ENCODE measurements at places on chromosomes 2 and 18. TPM values are rescaled to one million over a fixed set of nuclear protein-coding genes. Genes with fewer than 3 reads are reported as not detected.

GRCh38 chr2:239202836-239203235, 198.0 kb downstream of the HDAC4 start:
- no peak for DNase-seq

ACVR1C gene
- 4.8 TPM for total RNA-seq

- DNase-seq, result no peak
Measured at GRCh38 chr18:61435064-61435652, 101.9 kb downstream of the CDH20 start.

GRCh38 chr2:221050020-221050795, 521.9 kb downstream of the EPHA4 start:
- no peak for DNase-seq

IL18RAP gene
- 9.9 TPM for total RNA-seq

DNA sequence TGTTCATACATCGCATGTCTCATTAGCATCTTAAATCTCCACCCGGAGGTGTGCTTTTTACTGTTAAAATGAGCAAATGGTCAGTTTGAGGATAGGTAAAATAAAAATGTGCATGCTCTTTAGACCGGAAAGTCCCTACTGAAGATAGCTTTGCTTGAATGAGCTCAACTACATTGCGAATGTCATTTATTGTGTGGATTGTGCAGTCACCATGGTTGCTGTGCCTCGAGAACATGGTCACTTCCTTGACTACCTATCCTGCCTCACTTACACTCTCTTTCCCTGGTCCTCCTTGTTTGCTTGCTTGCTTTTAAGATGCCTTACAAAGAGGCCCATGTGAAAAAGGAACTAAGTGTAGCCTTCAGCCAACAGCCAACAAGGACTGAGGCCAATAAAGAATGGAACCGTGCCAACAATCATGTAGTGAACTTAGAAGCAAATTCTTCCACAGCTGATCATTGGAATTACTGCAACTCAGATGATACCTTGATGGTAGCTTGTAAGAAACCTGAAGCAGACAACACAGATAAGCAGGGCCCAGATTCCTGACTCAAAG, 72.2 kb upstream of the BARD1 start:
- no peak for DNase-seq

- no peak for DNase-seq
Measured at GRCh38 chr2:231942180-231942579, 16.0 kb upstream of the NPPC start.

RGPD3 gene
- 0.16 TPM for total RNA-seq

DNA sequence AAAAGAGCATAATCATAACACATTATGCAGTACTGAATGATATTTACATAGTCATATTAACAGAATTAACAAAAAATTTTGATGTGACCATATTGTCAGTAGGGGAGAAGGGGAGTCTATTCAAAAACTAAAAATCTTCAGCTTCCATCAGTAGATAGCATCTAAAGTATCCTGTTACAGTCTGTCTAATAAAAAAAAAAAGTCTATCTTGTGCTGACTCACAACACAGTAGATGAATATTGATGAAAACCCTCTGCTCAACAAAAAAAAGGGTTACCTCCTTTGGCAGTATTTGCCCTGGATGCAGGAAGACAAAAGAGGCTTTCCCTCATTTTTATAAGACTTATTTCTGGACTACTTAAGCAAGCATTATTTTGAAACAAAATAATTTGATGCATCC, 27.3 kb downstream of the GRB14 start:
- no peak for DNase-seq

MROH2A gene
- not detected for total RNA-seq

TFCP2L1 gene
- total RNA-seq, result 0.70 TPM

UPP2 gene
- not detected for total RNA-seq

CNRIP1 gene
- total RNA-seq, result 0.59 TPM

DNA sequence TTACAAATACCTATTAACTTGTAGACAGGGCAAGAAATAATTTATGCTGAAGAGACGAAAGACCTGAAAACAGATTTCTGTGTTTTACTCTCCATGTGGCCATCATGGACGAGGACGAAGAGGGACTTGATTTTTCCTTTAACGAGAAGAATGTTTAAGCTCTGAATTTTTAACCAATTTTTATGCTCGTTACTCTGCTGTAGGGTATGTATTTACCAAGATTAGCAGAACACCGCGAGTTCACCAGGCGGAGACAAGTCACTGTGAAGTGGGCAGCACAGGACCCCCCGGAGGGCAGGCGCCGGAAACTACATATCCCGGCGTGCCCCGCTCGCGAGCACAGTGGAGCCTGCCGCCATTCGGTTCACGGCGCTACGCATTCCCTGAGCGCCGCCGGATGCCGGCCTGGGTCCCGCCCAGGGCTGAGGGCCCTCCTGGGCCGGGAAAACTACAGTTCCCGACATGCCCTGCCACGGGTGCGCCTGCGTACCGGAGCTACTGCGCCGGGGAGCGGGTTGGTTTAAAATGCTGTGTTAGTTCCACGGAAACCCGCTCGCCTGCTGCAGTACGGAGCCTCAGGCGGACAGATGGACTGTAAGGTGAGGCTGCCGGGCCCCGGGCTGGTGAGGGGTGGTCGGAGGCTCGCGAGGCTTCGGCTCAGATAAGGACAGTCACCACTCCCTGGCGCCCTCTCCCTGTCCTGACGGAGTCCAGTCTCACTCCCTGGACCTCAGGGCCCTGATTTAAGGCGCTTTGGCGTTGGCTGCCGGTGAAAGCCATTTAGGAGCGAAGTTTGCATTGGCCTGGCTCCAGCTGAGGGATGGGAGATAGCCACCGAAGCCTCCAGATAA, at the start of gene CCDC150:
Gene CCDC150 (plus strand): TSS at position 536 of the 851 bp plus-strand sequence. CDS start 52 bp downstream, at position 588.
- peak; percentile 93 for DNase-seq

GRCh38 chr2:24210106-24210455, 35.2 kb downstream of the FAM228A start:
- DNase-seq, result no peak

- DNase-seq, result no peak
Measured at GRCh38 chr18:34704823-34705222, 5.3 kb upstream of the DTNA start.
